Ovary (tissue), 10 donors: ENCODE measurements at places on chromosomes 12 and 14. TPM values are rescaled to one million over a fixed set of nuclear protein-coding genes. Genes with fewer than 3 reads are reported as not detected.

Gene GPRC5D
- not detected for polyA plus RNA-seq

Gene OASL
- 0.42 TPM for polyA plus RNA-seq

Gene TPH2
- polyA plus RNA-seq: not detected

Gene ALG10
- 2.9 TPM for polyA plus RNA-seq

Gene GLIPR1L1
- not detected for polyA plus RNA-seq

Gene MMP19
- polyA plus RNA-seq: 11.3 TPM

Gene SLC10A1
- polyA plus RNA-seq: not detected

Gene DPY19L2
- polyA plus RNA-seq: 14.2 TPM

Gene DEGS2
- 1.8 TPM for polyA plus RNA-seq

Gene BEST3
- polyA plus RNA-seq: 0.10 TPM

Gene FITM1
- 0.80 TPM for polyA plus RNA-seq

Gene RPS29
- polyA plus RNA-seq: 2,089 TPM

Gene OR6C4
- not detected for polyA plus RNA-seq

Gene ZDHHC22
- not detected for polyA plus RNA-seq

Gene GLT1D1
- 0.16 TPM for polyA plus RNA-seq

Gene RNU4-1
- not detected for polyA plus RNA-seq

Gene EGLN3
- polyA plus RNA-seq: 4.3 TPM

Gene EML1
- 4.4 TPM for polyA plus RNA-seq

Gene FLVCR2
- polyA plus RNA-seq: 7.2 TPM

Gene BLTP3B
- polyA plus RNA-seq: 10.0 TPM

Gene NAP1L1
- polyA plus RNA-seq: 820 TPM

Gene FOXG1
- polyA plus RNA-seq: 0.15 TPM

Gene RDH16
- 0.34 TPM for polyA plus RNA-seq

Gene AEBP2
- 22.4 TPM for polyA plus RNA-seq

Gene TMX1
- 11.2 TPM for polyA plus RNA-seq

Gene TSPAN8
- 23.5 TPM for polyA plus RNA-seq

Gene SSTR1
- polyA plus RNA-seq: 2.1 TPM

Gene SCNN1A
- 1.2 TPM for polyA plus RNA-seq

Gene DIO2
- 0.52 TPM for polyA plus RNA-seq

Gene AQP5
- 0.12 TPM for polyA plus RNA-seq

Gene PACS2
- 55.9 TPM for polyA plus RNA-seq

Gene RND1
- 2.1 TPM for polyA plus RNA-seq

Gene RTL1
- 0.06 TPM for polyA plus RNA-seq

Gene TBPL2
- polyA plus RNA-seq: not detected

Gene DYRK2
- polyA plus RNA-seq: 7.4 TPM

Gene BCL2L2
- polyA plus RNA-seq: 31.7 TPM

Gene ACSS3
- 30.7 TPM for polyA plus RNA-seq

Gene MFAP5
- 0.46 TPM for polyA plus RNA-seq
